ENCODE measurements at places on chromosomes 1 and 21.

GRCh38 chr1:119715542-119715941 is 3.8 kb downstream of the PHGDH start:
- DNase-seq: no peak

- DNase-seq: no peak
Measured at GRCh38 chr1:171801487-171801891, 20.0 kb downstream of the METTL13 start.

DNA sequence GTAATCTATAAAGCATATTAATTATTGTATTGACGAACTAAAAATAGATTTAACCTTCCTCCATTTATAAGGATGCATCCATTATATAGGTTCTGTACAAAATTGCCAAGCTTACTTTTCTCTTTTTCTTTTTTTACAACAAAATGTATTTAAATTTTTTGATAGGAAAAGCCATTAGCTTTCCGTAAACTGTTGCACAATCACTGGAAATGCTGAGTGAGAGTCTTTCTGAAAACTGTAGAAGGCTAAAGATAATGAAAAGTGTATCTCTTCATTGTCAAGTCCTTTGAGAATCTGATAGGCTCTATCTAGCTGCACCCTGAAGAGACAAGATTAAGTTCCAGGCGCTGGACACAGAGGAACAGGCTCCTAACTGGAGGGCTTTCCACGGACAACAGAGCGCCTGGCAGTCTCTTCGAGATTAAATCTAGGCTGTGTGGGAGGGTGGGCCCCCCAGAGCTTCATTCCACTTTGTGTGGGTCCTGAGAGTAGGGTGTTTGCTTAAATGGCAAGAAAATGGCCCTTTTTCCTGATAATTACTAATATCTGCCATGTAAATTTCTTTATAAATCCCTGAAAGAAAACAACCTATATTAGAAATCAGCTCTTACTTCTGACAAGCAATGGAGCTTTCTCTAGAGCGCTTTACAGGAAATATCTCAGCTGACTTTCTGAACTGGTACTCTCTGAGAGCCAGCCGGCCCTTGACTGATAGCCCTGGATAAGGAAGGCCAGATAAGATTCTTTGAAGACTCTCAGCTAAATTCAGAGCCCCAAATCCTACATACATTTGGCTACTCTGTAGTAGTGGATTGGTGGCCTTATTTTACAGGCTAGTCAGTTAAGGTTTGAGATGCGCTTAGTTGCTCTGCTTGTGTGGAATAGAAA is 108.3 kb downstream of the FMN2 start:
- DNase-seq: no peak

DNA sequence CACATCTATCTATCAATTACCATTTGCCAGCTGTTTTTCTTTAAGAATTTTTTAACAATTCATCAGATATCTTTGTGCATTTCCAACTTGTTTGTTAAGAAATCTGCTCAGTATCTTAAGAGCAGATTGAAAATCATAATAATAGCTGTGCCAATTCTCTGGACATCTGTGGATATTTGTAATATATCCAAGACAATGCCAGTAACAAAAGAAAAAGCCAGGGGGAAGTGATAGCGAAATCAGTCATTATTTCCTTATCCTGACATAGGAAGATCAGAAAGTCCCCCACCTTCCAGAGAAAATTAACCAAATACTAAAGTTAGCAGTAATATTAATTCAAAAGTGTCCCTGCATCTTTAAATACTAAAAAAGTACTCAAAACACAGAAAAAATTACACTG is 217.1 kb downstream of the RERE start:
- no peak for DNase-seq

GRCh38 chr1:33143176-33143575 is 38.7 kb downstream of the TRIM62 start:
- DNase-seq: no peak

GRCh38 chr1:119952496-119952895 is 56.2 kb upstream of the ADAM30 start:
- no peak for DNase-seq

DNA sequence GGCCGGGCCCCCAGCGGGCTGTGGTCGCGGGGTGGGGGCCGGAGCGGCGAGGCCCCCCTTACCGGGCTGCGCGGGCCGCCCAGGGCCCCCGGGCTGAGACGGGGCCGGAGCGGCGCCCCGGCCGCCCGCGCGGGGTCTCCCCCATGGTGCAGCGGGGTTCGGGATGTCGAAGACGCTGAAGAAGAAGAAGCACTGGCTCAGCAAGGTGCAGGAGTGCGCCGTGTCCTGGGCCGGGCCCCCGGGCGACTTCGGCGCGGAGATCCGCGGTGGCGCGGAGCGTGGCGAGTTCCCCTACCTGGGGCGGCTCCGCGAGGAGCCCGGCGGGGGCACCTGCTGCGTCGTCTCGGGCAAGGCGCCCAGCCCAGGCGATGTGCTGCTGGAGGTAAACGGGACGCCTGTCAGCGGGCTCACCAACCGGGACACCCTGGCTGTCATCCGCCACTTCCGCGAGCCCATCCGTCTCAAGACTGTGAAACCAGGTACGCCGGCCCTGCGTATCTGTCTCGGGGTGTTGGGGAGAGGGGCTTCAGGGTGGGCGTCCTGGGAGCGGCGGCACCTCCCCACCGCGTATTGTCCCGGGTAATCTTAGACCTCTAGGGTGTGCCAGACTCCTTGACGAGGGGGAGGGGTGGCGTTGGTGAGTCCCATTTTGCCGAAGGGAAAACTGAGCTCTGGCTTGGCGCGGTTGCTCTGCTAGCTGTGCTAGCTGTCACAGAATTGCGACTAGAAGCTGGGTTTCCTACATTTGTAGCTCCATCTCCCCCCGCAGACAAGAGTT is 745 bp downstream of the MAGI3 start:
- no peak for DNase-seq

DNA sequence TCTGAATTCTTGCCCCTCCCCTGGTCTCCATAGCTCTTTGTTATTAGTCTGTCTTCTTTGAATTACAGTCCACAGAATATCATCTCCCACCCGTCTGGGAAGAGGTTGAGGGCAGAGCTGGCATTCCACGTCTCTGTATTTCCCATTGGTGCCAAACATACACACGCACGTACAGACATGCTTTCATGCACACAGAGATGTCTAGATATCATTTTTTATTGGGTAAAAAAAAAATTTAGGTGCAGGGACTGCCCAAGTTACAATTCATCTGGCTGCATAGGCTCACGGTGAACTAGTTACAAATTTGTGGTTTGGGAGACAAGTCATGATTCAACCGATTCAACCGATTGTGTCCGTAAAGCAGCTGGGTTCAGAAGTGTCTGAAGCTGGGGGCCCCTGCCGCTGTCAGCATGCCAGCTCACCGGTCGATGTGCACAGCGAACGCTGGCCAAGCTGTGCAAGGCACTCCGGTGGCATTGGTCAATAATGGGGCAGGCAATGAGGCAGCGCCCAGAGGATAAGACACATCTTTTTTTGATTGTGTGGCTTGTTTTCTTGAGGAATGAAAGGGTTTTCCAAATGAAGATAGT is 73.7 kb downstream of the KCNN3 start:
- no peak for DNase-seq

GRCh38 chr1:192284927-192285326 is 31.9 kb upstream of the RGS21 start:
- DNase-seq: no peak
